NCI-H2227 treated with DMSO at 0.1 percent for 48 hours (cell line): ENCODE measurements at places on chromosomes 3 and 15.

DNA sequence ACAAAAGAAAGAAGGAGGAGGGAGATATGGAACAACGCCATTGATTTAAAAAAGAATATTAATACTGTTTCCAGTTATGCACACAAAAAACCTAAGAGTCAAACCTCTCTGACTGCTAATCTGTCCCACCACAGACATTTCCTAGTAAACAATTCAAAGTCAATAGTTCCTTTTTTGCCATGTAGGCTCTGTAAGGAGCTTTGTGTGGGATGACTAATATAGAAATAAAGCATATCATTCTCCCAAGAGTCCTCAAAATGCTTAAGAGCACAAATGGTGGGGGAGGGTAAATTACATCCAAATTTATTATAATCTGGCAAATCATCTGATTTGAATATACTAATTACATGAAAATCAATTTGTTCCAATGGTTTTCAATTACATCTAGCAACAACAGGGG is 155.9 kb upstream of the CNTN4 start:
- DNase-seq = no peak

DNA sequence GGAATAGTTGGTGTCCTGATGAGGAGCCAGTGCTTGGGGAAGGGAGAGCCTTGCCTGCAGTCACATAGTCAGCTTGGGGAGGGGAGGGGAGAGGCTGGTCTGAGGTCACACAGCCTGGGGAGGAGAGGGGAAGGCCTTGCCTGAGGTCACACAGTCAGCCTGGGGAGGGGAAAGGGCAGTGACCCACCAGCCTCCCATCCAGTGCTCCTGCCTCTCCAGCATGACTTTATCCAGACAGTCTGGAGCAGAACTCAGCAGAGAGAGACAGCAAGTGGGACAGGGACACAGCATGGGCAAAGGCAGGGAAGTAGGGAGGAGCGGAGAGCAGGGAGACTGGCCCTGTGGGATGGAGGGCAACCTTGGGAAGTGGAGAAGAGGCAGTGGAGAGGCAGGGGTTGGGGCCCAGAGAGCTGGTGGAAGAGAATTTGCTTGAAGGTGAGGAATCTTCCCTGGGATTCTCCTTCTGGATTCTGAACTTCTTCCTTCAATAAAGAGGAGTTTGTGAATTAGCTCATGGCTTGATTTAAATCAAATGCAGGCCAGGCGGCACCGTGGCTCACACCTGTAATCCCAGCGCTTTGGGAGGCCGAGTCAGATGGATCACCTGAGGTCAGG is 64.5 kb downstream of the CORO2B start:
- DNase-seq = no peak

- no peak for DNase-seq
These were observed 220.3 kb upstream of the AGTR1 start for GRCh38 chr3:148477375-148477774.

- DNase-seq = no peak
These were observed 365.3 kb upstream of the EPHA3 start for GRCh38 chr3:88742106-88742505.

DNA sequence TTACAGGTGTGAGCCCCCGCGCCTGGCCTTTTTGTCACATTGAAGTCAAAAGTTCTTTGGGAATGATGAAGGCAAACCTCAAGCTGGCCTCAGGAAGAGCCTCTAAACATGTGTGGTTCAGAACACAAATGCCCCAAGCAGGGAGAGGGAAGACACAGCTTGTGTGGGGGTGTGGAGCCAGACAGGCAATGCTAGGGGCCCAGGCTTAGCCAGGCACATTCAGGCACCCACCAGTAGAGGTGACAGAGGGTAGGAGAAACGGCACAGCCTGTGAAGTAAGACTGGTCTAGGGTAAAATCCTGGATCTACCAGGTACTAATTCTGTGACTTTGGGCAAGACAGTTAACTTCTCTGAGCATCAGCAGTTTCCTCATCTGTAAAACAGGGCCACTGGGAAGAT is 3.5 kb downstream of the HDC start:
- no peak for DNase-seq

- DNase-seq = no peak
These were observed 404.4 kb upstream of the NECTIN3 start for GRCh38 chr3:110667216-110667615.

DNA sequence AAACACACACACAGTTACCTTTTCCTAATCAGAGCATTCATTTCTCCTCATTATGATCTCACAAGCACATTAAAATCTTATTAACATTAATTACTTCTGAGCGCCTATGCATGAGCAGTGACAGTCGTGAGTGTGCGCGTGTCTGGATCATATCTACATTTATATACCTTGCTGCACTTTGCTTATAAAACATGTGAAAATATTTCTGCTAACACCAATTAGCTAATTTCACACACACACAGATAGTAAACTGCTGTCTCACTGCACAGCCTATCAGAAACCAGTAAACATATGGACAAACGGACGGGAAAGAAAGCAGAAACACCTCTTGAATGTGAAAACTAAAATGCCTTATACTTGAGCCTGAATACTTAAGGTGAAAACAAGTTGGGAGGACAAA is 64.8 kb downstream of the ZBTB20 start:
- no peak for DNase-seq

DNA sequence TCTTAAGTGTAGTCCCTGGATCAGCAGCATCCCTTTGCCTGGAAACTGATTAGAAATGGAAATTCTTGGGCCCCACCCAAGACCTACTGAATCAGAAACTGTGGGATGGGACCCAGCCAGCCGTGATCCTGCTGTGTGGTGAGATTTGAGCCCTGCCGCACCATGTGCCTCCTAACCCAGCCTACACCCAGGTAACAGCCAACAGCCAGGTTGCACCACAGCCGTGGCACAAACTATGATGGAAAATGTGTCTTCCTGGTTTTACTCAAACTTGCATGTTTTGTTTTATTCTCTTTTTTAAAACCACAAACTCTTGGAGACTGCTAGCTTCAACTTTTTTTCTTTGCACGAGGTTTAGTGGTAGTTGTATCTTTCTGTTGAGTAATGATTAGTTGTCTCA is 2.6 kb downstream of the LIMD1 start:
- DNase-seq = no peak

- no peak for DNase-seq
These were observed 4.3 kb downstream of the ISL2 start for GRCh38 chr15:76340803-76341365.

DNA sequence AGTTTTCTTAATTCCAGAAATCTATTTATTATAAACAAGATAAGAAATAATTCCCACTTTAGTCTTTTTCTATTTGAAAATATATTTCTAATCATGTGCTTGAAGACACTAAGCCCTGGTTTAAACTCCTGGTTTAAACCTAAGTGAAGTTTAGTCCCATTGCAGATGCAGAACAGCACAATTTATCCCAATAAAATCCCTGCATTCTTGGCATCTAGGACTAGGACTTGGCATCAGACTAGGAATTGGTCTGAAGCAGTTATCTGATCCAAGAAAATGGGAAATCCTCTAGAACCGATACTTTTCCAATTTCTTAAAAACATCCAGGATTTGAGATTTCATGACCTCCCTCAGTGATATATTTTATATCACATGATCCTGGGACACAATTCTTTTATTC is 168.8 kb upstream of the VEPH1 start:
- DNase-seq = no peak
